Stimulated activated CD4-positive, alpha-beta T cell treated with anti-CD3 and anti-CD28 coated beads, Interleukin-1b, Interleukin-23, amount 100 ng/mL, for 1 hour (primary cell): ENCODE measurements at places on chromosomes 1 and 21.

GRCh38 chr1:222441066-222441465, 106.8 kb downstream of the HHIPL2 start:
- DNase-seq: no peak

DNA sequence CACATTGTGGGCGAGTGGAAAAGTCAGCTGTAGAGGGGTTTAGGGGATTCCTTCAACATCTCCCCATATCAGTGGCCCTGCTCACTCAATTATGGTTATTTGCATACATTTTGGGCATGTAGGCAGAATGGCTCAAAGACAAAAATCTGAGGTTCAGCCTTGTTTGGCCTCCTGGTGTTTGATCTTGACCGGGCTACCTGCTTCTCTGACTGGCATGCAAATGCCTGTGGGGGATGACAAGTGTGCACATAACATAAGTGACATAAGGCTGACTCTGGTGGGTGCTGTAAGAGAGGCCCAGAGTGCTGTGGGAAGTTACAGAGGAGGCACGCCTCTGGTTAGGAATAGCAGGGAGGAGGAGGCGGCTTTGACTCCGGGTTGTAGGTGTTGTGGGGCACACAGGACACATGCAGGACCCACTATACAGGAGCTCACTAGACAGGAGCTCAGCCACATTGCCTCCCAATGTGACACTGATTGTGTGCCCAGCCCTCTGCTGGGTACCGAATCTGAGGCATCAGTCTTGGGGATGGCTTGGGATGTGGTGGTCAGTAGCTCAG, 29.4 kb upstream of the IL19 start:
- no peak for DNase-seq

GRCh38 chr21:16004086-16004485, 274.3 kb downstream of the USP25 start:
- no peak for DNase-seq

DNA sequence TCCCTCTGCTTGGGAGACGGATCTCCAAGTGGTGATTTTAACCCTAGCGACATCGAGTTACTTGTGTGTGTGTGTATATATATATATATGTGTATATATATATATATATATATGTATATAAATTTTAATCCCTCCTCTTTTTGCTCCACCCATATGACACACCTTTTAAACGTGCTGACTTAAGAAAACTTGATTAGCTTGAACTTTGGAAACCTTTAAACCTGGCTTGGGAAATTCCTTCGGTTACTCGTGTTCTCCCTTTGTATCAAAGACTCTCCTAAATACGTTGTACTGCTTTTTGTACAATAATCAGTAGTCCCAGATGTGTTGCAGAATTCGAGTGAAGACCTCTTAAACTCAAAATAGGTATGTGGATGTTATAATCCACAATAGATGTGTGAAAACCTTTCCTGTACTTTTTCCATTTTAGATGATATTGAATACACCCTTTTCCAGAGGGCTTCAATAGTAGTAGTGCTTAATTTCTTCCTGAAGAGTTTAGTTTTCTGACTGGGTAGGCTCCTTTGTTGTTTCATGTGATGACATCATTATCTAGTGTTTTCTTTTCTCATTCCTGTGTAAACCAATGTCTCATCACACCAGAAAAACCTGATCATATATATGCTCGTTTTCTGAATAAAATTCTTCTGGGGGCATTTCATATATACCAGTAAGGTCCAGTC, 1.4 kb downstream of the RNF11 start:
- DNase-seq: no peak

DNA sequence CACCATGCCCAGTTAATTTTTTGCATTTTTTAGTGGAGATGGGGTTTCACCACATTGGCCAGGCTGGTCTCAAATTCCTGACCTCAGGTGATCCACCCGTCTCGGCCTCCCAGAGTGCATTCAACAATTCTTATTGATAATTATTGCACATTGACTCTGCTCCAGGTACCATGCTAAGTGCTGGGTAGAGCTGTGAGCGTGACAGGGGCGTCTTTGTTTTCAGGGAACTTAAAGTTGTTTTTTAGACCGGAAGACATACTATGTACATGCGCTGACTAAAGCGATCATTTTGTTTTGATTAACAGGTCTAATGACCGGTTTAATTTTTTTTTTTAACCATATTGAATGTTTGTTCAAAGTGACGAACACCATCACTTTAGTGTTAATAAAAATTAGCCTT, 4.0 kb downstream of the CD247 start:
- DNase-seq: no peak

GRCh38 chr1:154141240-154141639, 13.6 kb downstream of the NUP210L start:
- no peak for DNase-seq

- DNase-seq: no peak
Measured at GRCh38 chr1:244325056-244325758, 126.5 kb downstream of the ADSS2 start.

DNA sequence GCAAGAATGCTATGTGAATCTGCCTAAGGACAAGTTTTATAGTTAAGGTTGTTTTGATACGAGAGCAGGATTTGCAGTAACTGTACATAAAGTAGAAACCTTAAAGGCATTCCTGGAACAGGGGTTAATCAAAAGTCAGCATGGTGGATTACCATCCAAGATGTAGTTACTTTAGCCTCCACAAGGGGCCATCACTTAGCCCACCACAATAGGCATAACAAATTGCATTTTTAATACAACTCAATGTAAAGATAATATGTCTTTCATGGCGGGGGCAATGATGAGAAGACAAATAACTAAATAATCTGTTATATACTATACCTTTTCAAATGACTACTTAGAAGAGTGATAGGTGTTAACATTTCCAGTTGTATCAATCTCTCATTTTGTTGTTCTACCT, 611.2 kb upstream of the ADGRL4 start:
- no peak for DNase-seq

- DNase-seq: no peak
Measured at GRCh38 chr1:227318853-227319607, 738 bp upstream of the CDC42BPA start.

DNA sequence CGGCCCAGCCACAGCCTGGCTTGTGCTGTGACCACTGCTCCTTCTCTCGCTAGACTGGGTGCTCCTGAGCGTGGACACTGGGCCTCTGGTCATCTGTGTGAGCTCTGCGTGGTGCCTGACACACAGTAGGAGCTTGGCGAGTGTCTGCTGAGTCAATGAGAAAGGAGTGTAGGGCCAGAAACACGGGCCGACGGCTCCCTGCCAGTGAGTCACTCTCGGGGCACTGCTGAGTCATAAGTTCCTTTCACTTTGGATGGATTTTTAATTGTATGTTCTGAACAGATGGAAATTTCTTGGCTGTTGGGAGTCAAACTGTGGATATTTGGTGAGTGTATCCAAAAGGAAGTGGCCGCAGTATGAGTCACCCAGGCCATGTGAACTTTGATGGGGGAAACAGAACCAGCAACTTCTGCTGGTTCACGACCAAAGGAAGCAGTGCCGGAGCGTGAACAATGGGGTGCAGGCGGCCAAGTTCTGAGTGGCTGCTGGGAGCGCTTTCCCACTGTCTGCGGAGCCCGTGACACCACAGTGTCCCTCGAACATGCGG, 41.0 kb upstream of the COL18A1 start:
- DNase-seq: no peak

DNA sequence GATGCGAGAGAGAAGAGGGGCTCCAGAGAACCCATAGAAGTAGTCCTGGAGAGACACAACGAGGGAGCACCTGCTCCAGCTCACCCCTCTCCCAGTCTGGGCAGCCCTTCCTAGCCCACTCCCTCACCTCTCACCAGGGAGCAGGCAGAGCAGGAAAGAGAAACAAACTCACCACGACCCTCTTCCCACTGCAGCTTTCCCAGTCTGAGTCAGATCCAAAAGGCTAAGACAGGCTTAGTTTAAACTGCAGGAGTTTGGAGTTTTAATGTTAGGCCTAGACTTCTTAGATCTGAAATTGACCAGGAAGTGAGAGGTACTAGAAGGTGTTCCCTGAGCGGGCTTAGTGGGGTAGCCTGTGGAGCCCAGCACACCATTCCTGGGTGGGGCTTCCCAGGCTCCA, 29.6 kb downstream of the SLC1A7 start:
- DNase-seq: no peak

DNA sequence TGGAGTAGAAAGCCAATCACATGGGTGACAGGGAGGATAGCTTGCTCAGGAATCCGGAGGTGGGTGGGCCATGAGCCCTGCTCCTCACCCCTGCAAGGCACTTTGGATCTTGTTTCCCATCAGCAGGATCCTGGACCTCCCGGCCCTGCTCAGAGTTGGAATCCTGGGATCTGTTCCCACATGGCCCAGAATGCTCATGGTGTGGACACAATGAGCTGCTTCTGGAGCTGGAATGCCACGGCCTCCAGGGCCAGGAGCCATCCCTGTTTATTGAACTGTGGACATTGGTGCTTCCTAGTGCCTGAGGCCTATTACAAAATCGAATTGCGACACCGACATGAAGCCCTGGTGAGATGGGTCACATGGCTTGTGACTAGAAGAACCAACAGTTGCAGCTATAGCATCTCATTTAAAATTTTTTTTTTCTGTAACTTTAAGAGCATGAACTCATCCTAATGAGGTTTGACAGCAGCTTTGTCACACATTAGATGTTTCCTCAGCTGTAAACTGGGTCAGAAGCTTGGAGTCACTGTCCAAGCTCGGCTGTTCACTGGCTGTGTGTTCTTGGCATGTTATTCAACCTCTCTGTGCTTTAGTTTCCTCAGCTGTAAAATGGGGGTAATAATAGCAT, 40.4 kb upstream of the GOLT1A start:
- no peak for DNase-seq

DNA sequence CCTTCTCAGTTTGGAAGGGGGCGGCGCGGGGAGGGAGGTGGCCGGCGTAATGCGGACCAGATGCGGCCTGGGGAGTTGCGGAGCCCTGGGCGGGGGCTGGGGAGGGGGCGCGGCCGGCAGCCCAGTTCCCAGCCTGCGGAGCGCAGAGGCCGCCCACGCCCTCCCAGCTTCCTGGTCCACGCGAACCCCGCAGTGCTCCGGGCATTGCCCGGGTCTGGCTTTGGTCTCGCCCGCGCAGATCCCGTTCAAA, 695 bp downstream of the DMBX1 start:
- DNase-seq: no peak

DNA sequence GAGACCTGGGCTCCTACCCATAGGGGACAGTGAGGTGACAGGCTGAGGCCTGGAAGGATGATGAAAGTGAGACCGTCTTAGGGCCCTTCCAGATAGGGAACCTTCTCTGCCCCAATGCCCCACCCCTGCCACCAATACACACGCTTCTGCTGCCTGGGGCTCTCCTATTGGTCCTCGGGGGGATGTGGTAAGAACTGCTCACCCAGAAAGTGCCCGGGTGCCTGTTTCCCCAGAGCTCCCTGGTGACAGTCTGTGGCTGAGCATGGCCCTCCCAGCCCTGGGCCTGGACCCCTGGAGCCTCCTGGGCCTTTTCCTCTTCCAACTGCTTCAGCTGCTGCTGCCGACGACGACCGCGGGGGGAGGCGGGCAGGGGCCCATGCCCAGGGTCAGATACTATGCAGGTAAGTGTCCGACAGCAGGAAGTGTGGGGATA, 948 bp downstream of the SEMA4A start:
- DNase-seq: no peak

- no peak for DNase-seq
Measured at GRCh38 chr1:39086386-39086785, 60.2 kb downstream of the NDUFS5 start.

DNA sequence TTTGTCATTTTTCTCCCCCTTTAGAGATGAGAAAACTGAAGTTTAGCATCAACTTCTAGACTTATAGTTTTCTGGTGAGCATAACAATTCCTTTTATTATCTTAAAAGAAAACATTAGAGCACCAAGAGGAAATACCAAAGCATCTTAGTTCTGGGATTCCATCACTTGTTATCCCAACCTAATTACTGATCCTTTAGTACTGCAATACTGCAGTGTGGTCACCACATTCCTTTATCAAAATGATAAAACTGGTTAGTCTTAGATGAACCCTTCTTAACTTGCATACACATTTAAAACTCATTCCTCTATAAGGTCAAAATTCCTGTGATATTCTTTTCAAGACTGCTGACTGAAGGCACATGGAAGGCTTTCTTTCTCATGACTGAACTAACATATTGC, 23.1 kb downstream of the SOD1 start:
- DNase-seq: no peak

GRCh38 chr1:177020851-177021589, 143.5 kb downstream of the ASTN1 start:
- no peak for DNase-seq

DNA sequence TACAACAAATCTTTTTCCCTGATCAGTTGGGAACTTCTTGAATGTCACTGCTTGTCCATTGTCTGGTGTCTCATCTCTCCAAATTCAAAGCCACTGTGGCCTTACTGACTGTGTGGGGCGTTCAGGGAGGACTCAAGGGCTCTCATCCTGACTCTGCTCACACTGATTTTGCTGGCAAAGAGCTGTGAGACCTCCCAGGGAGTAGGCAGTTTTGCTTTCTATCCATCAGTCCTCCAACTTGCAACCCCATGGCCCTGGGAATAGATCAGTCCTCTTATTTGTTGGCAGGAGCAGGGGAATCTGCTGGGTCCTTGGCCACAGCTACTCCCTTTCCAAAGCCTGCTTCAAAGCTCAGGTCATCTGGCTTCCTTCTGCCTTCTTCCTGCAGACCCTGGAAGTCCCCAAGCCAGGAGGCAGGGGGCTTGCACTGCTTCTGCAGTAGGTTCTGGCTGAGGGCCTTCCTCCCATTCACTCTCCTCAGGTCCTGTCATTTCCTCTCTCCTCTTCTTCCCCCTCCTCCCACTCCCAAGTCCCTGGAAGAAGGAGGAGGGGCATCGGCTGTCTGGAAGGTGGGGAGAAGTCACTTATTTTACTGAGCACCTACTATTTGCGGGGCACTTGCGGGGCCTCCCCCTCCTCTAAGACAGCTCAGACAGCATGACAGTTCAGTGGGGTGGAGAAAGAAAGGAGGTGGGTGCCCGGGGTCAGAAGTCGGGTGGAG, 876 bp upstream of the NAV1 start:
- no peak for DNase-seq

GRCh38 chr21:25772686-25773085, 37.9 kb downstream of the GABPA start:
- DNase-seq: no peak

- no peak for DNase-seq
Measured at GRCh38 chr21:39869141-39869818, 2.0 kb downstream of the PCP4 start.
